ENCODE measurements at places on chromosomes 3 and 15. TPM values are rescaled to one million over a fixed set of nuclear protein-coding genes. Genes with fewer than 3 reads are reported as not detected.

LRRC31 gene
- not detected for total RNA-seq

VIPR1 gene
- under 0.01 TPM for total RNA-seq

NSUN3 gene
- total RNA-seq = 8.2 TPM

ABHD17C gene
- 5.2 TPM for total RNA-seq

SLC9C1 gene
- total RNA-seq = not detected

TAGLN3 gene
- total RNA-seq = 1.0 TPM

PLSCR5 gene
- not detected for total RNA-seq

CSK gene
- 21.1 TPM for total RNA-seq

SKOR1 gene
- not detected for total RNA-seq

INSYN1 gene
- 0.30 TPM for total RNA-seq

PP2D1 gene
- not detected for total RNA-seq

RBP2 gene
- not detected for total RNA-seq

SUMF1 gene
- 49.2 TPM for total RNA-seq

GAP43 gene
- total RNA-seq = 0.50 TPM

CADPS gene
- total RNA-seq = 0.50 TPM

ZNF717 gene
- total RNA-seq = 7.1 TPM

RAB43 gene
- 12.9 TPM for total RNA-seq

CAMP gene
- not detected for total RNA-seq
